ENCODE measurements at places on chromosomes 2 and 18.

- DNase-seq = no peak
Observed at GRCh38 chr2:174446531-174446930, 40.3 kb downstream of the GPR155 start.

GRCh38 chr2:10222-10875, 36.0 kb downstream of the FAM110C start:
- no peak for DNase-seq

DNA sequence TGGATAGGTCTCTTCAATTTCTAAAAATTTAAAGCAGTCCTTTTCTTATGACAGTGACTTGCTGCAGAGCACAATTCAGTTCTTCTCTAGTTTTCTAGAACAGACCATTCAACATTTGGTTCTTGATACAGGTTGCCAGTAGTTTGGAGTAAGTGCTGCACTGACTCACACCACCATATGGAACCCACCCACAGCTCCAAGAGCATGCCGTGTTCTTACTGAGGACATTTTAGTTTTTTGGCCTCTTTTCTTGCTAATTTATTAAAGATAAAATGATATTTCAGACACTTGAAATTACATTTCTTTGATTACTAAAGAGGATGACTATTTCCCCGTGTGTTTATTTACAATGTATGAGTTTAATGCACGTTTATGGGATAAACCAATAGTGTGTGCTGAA, 120.0 kb downstream of the COL4A4 start:
- no peak for DNase-seq

GRCh38 chr2:228426502-228427216, 245.2 kb upstream of the SPHKAP start:
- no peak for DNase-seq

GRCh38 chr2:34308140-34308539, 709.0 kb upstream of the FAM98A start:
- no peak for DNase-seq

DNA sequence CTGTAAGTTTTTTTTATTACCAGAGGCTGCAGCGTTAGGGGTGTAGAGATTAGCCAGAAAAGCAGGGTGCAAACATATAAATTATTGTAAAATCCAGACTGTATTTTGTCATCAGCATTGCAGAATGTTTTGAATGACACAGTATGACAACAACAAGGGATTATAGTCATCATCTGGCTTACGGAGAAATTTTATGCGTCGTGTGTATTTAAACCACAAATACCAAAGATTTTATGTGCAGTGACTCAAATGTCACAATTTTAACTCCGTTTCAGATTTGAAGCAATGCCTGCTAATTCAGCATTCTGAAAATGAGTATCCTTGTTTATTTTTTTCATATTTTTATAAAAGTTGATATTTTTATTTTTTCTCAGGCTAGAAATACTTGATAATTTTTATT, 19.4 kb upstream of the TMX3 start:
- DNase-seq = no peak

GRCh38 chr2:51778806-51779205, 746.9 kb upstream of the NRXN1 start:
- DNase-seq = no peak

Data from cortex of kidney (tissue), 1 donor.